ENCODE measurements at places on chromosomes 3 and 15.
A peak's percentile ranks its signal among the peaks of the same experiment; 100 is the strongest.

DNA sequence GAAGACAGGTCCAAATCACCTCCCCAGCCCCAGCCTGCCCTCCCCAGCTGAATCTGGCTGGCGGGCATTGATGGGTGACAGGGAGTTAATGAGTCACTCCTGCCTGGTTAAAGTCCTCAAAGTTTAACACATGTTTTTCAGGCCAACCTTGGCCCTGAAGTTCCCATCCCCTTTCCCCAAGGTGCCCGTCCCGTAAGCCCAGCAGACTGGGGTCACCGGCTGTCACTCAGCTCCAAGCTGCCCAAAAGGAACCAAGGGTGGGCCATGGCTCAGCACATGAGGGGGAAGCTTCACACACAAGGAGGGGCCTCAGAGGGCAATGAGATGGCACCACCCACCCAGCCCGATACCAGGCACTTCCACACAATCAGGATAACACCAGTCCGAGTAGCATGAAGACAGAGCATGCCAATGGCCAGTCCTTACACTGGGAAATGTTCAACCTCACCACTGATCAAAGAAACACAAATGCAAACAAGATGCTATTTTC, 10.2 kb upstream of the KLF15 start:
- DNase-seq = no peak

GRCh38 chr15:49918121-49918520, 200.9 kb downstream of the ATP8B4 start:
- no peak for DNase-seq

- DNase-seq = no peak
These were observed 48.3 kb upstream of the IREB2 start for GRCh38 chr15:78389738-78390137.

- DNase-seq = no peak
These were observed 247.2 kb downstream of the SLC9A9 start for GRCh38 chr3:143600756-143601718.

GRCh38 chr3:136642711-136643110, 109.5 kb downstream of the STAG1 start:
- no peak for DNase-seq

DNA sequence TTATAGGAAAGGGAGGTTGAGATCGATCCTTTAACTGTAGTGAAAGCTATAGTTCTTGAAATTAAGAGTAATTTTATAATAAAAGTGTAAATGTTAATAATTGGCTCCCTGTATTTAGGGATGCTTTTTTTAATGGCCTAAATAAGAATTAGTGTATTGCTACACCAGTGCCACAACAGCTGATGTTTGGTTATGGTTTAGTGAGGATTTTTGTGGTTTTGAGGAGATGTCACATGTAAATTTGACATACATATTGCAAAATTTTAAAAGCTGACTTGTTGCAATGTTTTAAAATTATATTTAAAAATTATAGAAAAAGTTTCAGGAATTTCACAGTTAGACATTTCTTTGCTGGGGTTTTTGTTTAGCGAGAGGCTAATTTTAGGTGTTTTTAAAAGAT, 3.9 kb downstream of the TSC22D2 start:
- DNase-seq = no peak

DNA sequence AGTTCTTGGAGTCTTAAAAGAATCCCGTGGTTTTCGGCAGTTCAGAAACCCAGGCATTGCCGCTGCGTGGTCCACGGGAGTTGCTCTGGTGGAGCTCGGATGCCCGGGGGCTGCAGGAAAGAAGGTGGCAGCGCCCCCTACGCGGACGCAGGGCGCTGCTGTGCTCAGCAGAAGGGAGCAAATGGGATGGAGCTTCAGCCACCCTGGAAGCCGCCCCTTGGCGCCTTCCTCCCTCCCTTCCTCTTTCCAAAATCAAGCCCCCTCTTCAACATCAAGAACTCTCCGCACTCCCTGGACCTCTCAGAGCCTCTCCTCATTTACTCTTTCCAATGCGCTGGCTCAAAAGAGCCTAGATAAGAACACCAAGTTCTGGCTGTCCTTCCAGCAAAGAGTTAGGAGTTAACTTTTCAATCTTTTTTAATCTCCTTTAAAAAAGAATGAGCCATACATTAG, 880 bp upstream of the CHRNA7 start:
- peak; percentile 16 for DNase-seq

DNA sequence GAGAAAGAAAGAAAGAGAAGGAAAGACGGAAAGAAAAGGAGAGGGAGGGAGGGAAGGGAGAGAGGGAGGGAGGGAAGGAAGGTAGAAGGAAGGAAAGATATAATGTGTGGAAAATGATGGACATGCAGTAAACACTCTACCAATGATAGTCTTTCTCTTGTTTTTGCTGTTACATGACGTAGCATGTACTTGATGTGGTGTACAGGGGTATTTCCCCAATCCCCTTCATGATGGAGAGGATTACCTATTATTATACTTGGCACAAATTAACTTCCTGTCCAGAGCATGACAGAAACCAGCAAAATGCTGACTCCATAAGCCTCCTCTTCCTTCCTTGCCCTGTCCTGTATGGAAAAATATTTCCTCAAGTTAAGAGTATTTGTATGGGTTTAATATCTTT, 124.4 kb downstream of the B3GALNT1 start:
- DNase-seq = no peak

DNA sequence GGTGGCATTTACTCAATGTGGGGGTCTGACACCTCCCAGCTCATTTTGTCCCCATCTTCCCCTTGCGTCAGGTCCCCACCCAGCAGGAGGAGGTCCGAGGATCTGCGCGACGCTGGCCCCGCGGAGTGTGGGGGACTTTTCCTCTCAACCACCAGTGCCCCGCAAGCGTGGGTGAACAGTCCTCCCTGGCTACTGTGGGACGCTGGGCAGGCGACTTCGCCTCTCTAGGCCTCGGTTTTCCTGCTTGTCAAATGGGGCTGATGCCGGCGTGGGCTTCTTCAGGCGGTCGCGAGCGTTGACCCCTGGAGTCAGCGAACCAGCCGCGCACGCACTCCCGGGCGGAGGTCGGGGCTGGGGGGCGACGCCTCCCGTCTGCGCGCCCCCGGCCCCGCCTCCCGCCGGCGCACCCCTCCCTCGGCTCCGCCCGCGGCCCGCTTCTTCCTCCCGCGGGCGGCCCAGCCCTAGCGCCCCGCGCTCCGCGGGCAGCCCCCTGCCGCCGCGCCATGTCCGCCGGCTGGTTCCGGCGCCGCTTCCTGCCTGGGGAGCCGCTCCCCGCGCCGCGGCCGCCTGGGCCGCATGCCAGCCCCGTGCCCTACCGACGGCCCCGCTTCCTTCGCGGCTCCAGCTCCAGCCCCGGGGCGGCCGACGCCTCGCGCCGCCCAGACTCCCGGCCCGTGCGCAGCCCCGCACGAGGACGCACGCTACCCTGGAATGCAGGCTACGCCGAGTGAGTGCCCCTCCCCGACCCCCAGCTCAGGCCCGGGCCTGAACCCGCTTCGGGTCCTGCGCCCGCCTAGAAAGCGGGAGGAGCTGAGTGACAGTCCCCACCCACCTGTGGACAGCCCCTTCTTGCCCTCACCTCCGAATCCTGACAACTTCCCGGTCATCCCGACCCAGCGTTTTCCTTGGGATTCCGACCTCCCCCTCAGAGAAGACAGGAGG, at the start of gene PPM1M:
TSS of gene PPM1M (plus strand) at position 438 of the 942 bp plus-strand sequence. CDS start at position 504, 66 bp downstream.
- DNase-seq = peak; percentile 58

DNA sequence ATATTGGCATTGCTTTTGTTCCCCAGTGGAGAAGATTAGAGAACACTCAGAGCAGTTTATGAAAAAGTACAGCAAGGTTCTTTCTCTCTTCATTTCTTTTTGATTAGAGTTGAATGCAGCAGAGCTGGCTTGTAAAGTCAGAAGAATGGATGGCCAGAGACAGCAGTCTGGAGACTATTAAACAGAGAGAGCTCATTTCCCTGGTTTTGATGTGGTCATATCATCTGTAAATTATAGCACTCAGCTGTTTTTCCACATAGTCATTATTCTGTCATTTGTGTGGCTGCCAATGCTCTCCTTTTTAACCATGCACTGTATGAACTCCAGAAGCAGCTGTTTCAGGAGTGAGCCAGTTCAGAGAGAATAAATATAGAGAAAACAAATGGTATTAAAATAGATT, 177.4 kb upstream of the CRBN start:
- no peak for DNase-seq

- DNase-seq = no peak
These were observed 534.1 kb downstream of the TUSC7 start for GRCh38 chr3:117243657-117244056.

- no peak for DNase-seq
These were observed 100.9 kb upstream of the MCTP2 start for GRCh38 chr15:94130504-94130903.

- DNase-seq = no peak
These were observed 812.3 kb upstream of the ROBO1 start for GRCh38 chr3:80580146-80580545.

- DNase-seq = no peak
These were observed 5.1 kb upstream of the SPINT1 start for GRCh38 chr15:40838756-40839155.

DNA sequence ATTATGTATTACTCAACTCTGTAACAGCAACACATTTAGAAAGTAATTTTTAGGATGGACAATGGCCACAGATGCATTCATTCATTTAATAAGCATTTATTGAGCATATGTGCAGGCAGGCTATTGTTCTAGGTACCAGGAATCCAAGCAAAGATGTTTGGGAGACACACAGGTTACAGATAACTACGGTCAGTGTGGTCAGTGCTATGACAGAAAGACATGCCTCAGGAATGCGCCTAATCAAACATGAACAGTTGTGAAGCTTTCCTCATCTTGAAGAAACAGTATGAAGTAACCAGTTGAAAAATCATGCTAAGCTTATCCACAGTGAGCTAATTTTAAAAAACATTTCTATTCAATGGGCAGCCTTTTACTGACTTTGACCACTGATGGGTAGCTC, 155.4 kb upstream of the CCDC54 start:
- no peak for DNase-seq

- DNase-seq = no peak
These were observed 14.9 kb downstream of the TGM5 start for GRCh38 chr15:43251871-43252250.

- no peak for DNase-seq
These were observed 1060.8 kb downstream of the ROBO1 start for GRCh38 chr3:78706906-78707523.

DNA sequence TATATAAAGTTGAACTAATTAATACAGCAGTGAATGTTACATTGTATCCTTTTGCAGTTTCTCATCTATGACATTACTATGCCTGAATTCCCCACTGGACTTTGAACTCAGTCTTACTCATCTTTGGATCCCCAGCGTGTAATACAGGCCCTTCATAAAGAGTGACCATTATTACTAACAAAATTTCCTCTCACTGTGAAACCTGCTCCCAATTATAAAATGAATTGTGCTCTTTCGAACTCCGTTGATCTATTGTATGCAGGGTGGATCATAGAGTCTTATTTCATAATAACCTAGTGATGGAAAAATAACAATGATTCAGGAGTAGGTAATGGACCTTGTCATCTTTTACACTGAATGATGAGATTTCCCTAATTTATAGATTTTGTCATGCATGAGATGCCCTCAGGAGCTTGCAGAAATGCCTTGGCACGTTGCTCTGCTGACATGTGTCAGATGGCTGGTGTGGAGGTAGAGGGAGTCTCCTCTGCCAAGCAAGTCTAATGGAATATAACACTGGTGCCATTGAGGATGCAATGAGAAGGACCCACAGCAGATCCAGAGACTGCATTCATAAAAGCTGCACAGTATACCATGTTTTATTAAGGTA, 25.5 kb downstream of the B3GNT5 start:
- no peak for DNase-seq

DNA sequence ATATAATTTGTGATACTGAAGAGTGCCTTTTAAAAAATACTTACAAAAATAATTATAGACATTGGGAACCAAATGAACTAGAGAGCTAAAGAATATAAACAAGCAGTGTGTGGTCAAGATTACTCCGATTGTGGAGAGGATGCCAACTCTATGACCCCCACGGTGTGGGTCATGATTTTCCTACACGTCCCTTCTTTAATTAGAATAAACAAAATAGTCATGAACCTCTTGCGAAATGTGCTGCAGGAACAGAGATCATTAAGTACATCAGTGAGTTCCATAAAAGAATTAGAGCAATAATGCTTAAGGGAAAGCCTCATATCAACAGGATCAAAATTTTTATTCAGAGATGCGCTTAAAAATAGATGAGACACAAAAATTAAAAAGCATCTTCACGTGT, 476.6 kb upstream of the ROBO1 start:
- no peak for DNase-seq

- no peak for DNase-seq
These were observed 215.6 kb downstream of the CBLB start for GRCh38 chr3:105653166-105653565.

DNA sequence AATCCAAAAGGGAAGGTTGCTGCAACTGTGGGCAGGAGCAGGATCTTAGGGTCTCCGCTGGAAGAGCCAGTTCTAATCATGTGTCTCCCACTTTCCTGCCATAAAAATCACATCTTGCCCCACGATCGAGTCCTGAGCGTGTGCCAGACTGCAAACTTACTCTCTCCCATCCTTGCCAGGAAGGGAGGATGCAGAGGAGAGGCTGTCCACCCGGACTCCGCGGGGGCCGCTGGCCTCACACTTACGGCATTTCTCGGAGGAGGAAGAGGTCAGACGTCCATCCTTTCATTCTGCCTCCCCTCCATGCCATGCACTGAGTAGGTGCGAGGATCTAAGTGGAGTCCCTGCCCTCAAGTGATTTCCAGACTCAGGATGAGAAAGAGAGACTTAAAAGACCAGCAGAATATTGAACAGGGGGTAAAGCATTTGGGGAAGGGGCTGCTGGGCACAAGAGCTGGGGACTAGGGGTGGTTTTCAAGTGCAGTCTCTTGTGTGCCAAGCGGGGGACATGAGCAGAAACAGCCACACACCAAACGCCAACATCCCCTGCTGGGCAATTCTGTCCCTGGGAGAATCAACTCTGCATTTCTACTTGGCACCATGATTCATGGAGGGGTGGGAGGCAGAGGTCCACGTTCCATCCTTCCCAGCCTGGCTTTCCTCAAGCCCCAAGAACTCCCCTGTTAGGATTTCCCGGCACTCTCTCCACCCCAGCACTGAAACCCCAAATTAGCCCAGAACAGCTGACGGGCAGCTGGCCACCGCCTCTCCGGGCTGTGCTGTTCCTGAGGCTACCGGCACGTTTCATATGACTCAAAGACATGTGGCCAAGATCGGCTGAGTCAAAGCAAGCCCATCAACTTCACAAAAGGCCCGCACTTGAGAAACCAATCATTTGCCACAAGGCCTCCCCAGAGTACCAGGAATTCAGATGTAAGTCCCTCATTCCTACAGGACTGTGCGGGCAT, 11.6 kb downstream of the OXTR start:
- no peak for DNase-seq
